Stimulated activated CD8-positive, alpha-beta memory T cell treated with anti-CD3 and anti-CD28 coated beads, Interleukin-7, amount 100 ng/mL, for 1 hour (primary cell): ENCODE measurements at places on chromosomes 4 and X.

DNA sequence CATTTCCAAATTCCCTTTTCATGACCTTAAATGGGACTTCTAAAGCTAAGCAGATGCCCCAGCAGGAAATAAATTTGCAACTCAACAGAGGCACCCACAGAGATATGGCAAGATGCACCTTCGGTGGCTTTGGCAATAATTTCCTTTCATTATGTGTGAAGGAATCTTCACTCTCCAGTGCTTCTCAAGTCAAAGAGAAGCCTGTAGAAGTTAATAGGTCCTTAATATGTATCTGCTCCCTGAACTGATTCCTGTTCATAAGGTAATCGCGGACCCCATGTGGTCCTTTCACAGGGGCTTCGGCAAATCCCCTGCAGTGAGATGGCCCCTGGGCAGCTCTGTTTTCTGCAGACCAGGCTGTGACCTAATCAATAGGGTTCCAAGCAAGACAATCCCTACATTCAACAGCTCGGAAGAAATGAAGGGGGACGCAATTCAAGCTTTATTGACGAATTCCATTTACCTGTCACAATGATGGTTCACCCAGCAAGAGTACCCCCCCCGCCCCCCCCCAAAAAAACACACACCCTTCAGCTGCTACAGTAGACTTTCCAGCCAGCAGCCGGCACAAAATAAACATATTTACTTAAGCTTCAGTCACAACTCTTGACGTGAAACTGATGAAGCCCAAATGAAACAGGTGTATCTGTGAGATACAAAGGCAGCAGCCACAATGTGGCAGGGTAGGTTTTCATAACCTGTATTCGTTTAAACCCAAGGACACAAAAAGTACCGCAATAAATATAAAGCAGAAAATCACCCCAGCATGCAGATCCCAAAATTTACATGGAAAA, 35.3 kb downstream of the FAT1 start:
- DNase-seq, result no peak

DNA sequence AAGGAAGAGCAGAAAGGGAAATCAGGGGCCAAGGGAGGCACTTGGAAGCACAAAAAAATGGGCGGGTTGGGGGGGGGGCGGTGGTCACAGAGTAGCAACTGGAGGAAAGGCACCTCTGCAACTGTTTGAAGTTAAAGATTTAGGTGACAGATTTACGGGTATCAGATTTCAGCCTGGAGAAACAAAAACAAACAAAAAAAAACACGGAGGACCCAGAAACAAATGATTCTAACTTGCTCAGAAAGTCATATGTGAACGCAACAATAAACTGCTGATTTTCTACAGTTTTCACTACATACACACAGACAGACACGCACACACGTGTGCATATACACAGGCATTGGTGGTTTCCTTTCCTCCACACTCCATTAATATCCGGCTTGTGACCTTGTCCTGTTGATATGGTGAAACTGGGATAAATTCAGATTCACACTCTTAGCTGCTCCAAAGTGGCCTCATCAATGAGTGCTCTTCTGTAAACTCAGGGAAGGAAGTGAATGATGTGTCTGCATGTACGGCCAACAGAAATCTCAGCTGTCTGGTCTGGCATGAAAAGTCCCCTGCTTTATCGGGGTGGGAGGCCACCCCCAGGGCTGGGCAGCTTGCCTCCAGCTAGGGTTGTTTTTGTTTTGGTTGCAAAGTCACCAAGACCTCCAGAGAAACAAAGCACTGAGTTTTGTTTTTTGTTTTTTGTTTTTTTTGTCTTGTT, 54.3 kb downstream of the CHST7 start:
- no peak for DNase-seq

- DNase-seq, result no peak
These were observed 79.7 kb upstream of the PRPS2 start for GRCh38 chrX:12711435-12712040.

GRCh38 chrX:70292788-70293187, 2.9 kb downstream of the KIF4A start:
- no peak for DNase-seq

DNA sequence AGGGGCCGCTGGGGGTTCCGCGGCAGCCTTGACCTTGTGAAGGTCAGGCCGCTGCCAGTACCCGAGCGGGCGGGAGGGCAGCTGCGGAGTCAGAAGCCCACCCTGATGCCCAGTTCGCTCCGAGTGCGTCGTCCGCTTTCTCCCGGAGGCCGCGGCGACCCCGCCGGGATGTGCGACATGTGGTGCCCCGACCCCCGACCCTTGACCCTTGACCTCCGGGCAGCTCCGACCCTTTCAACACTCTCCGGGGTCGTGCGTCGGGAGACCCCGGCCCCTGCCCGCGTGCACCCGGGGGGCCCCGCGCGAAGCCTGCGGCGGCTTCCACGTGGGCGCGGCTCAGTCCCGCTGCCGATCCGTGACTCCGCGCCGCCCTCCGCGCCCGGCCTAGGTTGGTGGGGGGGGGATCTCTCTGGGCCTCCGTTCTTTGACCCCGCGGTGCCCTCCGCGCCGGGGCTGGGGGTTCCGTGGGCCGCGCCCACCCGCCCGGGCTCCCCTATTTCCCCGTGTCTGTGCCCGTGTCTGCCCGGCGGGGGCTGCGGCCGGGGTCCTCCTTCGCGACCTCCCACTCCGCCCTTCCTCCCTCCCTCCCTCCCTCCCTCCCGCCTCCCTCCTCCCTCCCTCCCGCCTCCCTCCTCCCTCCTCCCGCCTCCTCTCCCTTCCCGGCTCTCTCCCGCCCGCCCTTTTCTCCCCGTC, 609 bp upstream of the SLC25A6 start:
- DNase-seq, result no peak

- no peak for DNase-seq
These were observed 118.2 kb downstream of the PJA1 start for GRCh38 chrX:69046996-69047490.

DNA sequence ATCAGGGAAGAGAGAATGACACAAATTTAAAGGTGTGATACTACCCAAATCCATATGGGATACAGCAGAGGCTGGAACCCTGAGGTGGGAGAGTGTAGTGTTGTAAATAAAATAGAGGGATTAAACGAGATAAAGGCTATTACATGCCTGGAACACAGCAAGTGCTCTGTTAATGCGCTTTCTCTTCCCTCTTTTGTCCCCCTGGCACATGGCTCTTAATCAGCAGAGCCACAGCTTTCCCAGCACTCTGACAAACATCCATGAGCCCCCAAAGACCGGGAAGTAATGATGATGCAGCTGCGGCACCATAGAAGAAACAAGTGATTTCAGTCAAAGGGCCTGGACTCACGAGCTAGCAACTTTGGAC, 85.9 kb downstream of the RASL11B start:
- DNase-seq, result no peak

- DNase-seq, result no peak
These were observed 183.6 kb downstream of the MGST2 start for GRCh38 chr4:139849219-139849618.

DNA sequence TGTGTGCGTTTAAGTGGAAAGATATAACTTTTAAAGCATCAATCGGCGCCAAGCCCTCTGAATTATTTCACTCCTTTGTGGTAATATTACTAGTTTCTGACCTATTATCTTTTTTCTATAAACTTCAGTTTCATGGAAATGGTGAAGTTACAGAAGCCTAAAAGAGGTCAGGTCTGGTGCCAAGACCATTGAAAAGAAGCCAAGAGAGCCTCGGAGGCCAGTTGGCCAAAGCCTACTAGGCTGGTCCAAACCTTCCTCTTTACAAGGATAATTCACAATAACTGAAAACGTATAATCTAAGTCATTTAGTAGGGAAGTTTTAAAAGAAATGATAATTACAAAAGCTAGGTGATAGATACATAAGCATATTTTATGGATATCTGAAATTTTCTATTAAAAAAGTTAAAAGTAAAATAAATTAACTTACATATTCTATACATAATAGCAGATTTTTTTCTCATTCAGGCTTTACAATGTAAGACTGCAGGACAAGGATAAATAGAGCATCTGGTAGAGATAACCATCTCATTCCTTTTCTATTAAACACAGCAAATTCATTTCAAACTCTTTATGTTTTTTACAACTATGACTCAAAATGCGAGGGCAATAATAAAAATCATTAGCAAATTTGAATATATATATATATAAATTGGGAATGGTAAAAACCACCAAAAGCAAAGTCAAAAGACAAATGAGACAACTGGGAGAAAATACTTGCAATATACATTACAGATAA, 49.2 kb downstream of the WDFY3 start:
- DNase-seq, result no peak

DNA sequence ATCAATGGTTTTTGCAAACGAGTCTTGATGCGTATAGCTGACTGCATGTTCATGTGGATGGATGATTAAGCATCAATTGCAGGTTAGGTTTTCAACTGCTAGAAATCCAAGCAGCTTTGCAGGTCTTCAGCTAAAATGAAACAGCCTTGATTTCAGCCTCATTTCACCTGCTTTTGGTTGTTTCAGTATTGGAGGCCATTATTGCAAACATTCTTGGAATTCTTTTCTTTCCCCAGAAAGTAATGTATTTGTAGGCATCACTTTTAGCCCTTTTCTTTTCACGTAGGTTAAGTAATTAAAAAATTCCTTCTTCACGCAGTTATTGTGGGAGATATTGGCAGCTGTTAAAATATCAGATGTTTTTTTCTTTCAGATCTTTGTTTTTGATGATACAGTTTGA, 8.8 kb downstream of the ZAR1 start:
- no peak for DNase-seq

- no peak for DNase-seq
These were observed 40.3 kb downstream of the ATP2B3 start for GRCh38 chrX:153557618-153558355.

GRCh38 chr4:187603093-187604025, 392.2 kb upstream of the ZFP42 start:
- no peak for DNase-seq

DNA sequence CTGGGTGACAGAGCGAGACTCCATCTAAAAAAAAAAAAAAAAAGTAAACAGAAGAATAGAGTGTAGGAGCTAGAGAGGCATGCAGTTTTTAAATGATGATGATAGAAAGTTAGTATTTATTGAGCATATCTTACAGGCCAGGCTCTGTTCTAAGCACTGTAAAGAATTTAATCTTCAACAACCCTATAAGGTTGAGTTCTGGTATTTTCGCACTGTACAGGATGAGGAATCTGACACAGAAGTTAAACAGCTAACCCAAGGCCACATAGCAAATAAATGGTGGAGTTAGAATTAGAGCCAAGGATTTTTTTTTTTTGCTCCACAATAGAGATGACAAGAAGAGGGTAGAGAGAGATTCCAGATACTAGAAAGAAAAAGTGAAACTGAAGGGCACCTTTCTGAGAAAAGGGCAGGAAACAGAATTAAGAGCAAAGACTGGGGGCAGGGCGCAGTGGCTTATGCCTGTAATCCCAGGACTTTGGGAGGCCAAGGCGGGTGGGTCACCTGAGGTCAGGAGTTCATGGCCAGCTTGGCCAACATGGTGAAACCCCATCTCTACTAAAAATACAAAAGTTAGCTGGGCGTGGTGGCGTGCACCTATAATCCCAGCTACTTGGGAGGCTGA, 56.1 kb downstream of the KLHL5 start:
- no peak for DNase-seq

GRCh38 chrX:109707319-109707718, 25.7 kb downstream of the ACSL4 start:
- DNase-seq, result no peak

- no peak for DNase-seq
These were observed 36.9 kb upstream of the TENM3 start for GRCh38 chr4:182206266-182206665.

DNA sequence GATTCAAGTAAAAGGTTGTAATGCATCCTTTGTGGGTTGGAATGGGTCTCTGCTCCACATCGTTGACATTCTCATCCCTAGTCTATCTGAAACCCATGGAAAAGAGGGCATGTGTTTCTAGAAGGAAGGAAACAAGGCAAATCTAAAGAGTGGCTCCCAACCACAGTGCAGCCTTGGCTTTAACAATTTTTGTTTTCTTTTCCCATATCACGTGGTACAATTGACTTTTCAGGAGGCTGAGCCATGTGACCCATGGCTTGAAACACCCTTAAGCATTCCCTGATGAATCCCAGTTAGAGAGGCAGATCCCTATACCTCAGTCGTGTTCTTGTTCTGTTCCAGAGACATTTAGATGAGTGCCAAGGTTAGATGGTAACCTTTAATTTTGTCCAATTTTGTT, 12.8 kb downstream of the DCUN1D4 start:
- DNase-seq, result no peak

DNA sequence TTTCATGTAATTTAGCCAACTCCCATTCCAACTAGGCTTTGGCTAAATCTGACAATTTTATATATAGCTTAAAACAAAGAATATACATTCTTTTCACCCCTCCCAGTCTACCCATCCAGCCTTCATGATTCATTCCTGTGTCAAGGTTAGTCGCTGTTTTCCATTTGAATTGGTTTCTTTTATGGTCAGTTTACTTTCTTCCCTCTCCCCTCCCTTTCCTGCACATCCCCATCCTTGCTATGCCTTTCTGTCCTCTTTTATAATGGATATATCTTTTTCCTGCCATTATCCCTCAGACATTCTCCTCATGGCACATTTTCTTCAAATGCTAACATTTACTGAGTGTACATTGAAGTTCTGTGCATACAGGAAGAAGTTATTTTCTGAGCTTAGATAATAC, 4.7 kb downstream of the ZXDB start:
- DNase-seq, result no peak
